Stimulated activated CD8-positive, alpha-beta memory T cell treated with anti-CD3 and anti-CD28 coated beads, Interleukin-4, amount 100 ng/mL, for 48 hours (primary cell): ENCODE measurements at places on chromosomes 11 and 22.

GRCh38 chr11:11786771-11787170, 55.0 kb upstream of the USP47 start:
- no peak for DNase-seq

DNA sequence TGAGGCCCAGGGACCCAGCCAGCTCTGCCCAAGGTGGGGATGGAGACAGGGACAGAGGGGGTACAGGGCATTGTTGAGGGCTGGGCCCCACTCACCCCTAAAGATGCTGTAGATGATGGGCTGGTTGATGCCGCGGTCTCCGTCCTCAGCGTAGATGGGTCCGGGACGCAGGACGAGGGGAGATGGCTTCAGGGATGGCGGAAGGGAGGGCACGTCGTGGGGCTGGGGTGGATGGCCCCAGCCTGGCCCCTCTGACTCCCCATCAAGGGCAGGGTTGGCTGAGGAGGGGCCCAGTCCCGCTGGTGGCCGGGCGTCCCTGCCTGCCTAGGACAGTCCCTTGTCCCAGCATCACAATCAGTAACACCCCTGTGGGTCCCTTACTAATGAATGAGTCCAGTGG, 4.5 kb upstream of the IRF7 start:
- no peak for DNase-seq

GRCh38 chr11:57399972-57400578, 9.6 kb upstream of the PRG2 start:
- no peak for DNase-seq

DNA sequence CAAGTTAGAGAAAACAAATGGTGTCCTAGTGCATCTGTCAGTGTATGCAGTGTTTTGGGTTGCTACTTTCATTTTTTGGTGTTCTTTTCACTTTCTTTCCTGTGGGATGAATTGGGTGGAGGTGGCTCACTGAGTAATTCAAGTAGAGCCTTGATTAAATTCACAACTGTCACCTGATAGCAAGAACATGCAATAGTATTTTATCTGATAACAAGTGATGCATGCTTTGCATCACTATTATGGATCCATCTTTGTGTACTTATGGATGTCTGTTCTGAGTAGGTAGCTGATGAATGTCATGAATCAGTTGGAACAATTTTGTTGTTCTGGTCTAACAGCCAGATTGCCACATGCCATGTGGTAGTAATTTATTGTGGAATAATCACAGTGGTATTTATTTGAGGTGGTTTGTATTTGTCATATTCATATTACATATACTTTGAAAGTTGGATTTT, 87.5 kb downstream of the DDX10 start:
- no peak for DNase-seq

DNA sequence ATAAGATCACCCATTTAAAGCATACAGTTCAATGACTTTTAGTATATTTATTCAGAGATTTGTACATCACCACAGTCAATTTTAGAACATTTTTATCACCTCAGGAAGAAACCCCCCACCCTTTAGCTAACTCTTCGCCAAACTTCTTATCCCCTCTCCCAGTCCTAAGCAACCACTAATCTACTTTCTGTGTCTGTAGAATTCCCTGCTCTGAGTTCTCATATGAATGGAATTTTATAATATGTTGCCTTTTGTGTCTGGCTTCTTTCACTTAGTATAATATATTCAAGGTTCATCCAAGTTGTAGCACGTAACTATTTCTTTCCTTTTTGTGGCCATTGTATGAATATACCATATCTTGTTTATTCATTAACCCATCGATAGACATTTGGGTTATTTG, 3.6 kb downstream of the ANKRD13D start:
- no peak for DNase-seq

GRCh38 chr22:26768952-26769351, 111.6 kb downstream of the MIAT start:
- no peak for DNase-seq

DNA sequence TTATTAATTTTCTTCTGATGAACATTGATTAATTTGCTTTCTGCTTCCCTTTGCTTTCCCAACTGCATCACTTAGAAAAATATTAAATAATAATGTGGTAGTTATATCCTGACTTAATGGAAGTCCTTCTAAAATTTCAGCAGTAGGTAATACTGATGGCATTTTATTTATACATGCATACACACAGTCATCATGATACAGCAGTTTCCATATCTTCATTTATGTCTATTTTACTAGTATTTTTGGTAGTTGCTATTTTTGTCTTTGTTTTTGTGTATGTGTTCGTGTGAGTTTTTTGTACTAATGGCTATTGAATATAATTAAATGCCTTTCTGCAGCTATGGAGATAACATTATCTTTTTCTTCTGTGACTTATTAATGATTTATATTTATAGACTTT, 484.7 kb upstream of the CNTN5 start:
- no peak for DNase-seq

DNA sequence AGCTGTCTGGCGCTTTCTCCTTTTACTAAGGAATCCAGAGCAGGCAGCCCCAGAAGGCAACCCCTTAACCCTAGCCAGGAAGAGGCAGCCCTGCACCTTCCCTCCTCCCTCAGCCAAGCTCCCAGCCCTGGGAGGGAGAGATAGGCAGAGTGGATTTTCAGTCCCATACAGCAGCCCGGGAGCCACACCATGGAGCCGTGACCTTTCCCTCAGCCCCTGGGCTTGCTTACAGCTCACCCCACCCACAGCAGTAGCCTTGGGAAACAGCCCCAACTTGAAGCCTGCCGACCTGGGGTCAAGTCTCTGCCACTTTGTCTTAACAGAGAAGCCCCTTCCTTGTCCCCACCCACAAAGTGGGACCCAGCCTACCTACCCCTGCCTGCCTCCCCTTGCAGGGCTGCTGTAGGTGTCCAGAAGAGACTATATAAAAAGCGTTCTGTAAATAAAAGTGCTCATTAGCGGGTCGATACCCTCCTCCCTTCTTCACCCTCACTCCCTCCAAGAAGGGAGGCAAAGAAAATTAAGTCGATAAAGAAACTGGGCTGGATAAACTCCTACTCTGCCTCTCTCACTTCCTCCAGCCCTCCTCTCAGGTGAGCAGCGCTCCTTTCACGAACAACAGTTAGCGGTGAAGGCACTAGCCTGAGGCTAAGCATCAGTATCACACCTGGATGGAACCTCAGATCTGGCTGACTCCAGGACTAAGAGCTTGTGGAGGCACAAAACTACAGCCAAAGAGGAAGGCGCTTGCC, 4.2 kb downstream of the TST start:
- DNase-seq = no peak

- DNase-seq = no peak
Measured at GRCh38 chr11:76263166-76263565, 56.9 kb upstream of the WNT11 start.

DNA sequence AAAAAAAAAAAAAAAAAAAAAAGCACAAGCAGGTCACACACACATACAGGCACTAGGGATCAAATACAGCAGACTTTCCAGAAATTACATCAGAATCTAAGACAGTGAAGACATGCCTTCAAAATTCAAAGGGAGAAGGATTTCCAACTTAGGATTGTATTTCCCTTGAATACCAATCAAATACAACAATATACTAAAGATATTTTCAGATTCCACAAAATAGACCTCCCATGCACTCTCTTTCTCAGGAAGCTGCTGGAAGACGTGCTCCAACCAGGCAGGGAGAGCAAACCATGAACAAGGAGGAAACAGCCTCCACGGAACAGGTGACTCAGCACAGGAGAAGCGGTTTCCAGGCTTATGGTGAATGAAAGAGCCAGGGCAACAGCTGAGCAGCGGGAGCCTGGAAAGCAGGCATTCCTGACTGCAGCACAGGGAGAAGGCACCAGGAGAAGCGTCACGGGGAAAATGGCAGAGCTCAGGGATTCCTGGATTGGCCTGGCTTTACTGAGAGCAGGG, 32.0 kb downstream of the TMEM184B start:
- no peak for DNase-seq

DNA sequence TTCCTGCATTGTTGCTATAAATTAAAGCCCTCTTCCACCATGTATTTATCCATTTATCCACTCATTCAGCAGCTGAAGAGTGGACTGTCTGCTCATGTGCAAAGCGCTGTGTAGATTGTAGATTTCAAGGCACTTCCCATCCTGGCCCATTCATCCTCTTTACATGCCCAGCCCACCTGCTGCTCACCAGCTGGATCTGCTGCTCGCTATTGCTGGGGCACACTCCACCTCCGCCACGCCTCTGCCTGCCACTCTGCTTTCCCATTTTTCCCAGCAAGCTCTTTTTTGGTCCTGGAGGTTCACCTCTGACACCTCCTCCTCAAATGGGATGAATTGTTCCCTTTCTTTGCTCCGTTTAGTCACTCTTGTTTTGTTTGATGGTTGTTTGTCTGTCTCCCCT, 48.3 kb downstream of the CEP164 start:
- DNase-seq = no peak
